ENCODE measurements at places on chromosomes 4 and X.

GRCh38 chrX:70552130-70552704, 107.6 kb downstream of the DLG3 start:
- no peak for DNase-seq

DNA sequence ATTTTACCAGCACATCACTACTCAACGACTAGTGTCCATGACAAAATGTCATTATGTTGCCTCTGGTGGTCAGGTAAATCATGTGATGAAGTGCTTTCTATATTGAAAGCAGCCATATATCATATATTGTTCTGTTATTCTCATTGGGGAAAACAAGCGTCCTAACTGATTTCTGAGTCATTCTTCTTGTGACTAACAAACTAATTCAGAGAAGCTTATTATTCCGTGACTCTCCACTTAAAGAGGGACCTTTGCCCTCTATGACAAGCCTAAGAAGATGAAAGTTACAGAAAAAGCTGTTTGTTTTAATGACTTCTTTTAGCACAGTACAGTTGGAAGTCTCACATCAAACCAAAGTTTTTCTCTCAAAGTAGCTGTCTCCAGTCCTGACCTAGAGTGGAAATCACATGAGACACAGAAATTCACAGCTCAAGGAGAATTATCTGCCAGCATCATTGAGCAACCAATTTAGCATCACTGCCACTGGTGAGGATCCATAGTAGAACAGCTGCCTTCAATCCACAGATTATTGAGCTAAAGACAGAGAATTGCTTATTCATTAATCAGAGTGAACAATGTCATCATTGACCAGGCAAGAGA, 36.4 kb downstream of the ASB9 start:
- no peak for DNase-seq

- no peak for DNase-seq
Measured at GRCh38 chr4:33518856-33519255, 2725.5 kb downstream of the ARAP2 start.

DNA sequence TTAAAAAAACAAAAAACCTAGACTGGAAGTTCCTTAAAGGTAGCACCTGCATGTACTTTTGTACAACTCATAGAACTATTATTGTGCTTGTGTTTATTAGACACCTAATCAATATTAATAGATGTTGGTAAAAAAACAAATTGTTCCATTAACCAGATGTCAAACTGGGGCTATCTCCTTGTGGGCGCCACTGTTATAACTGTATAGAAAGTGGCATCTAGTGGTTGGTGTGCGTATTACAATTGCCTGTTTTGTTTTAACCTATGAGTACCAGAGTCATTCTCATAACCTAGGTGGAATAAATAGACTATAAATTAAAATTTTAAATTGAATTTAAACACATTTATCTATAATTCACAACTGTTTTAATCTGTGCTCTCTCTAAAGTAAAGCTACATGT, 97.4 kb downstream of the COL4A5 start:
- no peak for DNase-seq

DNA sequence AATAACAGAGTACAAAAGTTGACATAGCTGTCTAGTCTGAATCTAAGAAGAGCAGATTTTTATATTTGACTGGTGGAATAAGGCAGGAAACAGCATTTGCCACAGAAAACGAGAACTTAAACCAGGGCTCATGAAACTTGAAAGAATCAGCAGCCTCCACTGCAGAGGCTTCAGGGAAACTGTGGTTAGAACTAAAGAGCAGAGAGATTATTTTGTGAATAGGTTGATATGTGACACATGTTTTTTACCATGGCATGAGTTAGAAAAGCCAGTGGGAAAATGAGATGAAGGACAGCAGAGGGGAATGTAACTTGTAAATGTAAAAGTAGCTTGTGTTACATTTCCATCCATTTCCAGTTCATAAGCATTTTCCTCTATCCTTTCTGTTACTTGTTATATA, 63.7 kb upstream of the CAMK2D start:
- no peak for DNase-seq
